ENCODE measurements at places on chromosomes 3 and 15.

- DNase-seq: no peak
These were observed 80.6 kb upstream of the CTNNB1 start for GRCh38 chr3:41118461-41119390.

DNA sequence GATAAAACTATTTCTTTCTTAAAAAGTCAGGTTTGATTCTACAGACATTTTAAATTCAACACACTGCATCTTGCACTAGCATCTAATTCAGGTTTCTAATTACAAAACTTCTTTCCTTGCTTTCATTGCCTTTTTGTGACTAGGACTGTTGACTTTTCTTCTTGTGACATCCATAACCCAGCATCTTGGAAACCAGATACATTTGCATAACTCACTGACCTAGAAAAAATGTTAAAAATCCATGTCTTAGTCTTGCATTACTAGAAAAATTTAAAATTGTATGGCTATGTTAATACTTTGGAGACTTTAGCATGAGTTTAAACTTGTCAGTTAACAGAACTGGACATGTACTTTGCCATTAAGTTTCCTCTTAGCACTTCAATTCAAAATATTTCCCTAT lies 72.7 kb downstream of the DTWD1 start:
- no peak for DNase-seq

GRCh38 chr3:59017617-59017984 lies 32.2 kb downstream of the CFAP20DC start:
- DNase-seq: no peak

GRCh38 chr3:49026536-49026935 lies 2.7 kb downstream of the IMPDH2 start:
- DNase-seq: no peak

- no peak for DNase-seq
These were observed 48.3 kb upstream of the THSD4 start for GRCh38 chr15:71066983-71067382.

DNA sequence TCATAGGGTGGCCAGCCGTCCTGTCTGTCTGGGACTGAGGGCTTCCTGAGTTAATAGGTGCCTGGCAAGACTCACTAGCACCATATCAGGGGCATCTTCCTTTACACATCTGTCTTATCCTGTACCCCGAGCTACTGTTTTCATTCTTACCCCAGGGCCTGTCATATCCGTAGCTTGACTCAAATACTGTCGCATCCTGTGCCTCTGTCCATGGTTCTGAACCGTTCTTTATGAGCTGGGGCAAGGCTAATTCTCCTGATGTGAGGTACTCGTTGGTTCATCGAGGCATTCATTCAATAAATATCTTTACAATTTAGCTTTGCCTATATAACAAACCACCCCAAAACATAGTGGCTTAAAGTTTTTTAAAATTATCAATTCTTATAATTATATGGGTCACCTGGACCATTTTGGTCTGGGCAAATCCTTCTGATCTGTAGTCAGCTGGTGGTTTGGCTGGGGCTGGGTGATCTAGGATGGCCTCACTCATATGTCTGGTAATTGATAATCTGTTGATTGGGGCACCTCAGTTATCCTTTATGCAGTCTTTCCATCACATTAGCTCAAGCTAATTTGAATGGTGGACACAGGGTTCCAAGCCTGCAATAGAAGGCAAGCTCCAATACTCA lies 121.2 kb downstream of the TLE3 start:
- DNase-seq: peak; percentile 44

All from forelimb muscle (tissue), 1 donor.